ENCODE measurements at places on chromosomes 2 and 18.
A peak's percentile ranks its signal among the peaks of the same experiment; 100 is the strongest.

- DNase-seq, result no peak
Observed at GRCh38 chr2:21381421-21381820, 257.7 kb downstream of the TDRD15 start.

- no peak for DNase-seq
Observed at GRCh38 chr2:145304501-145304900, 784.6 kb upstream of the ZEB2 start.

GRCh38 chr2:56185582-56186046, 1.8 kb downstream of the CCDC85A start:
- DNase-seq, result no peak

GRCh38 chr2:3059141-3059925, 318.3 kb downstream of the EIPR1 start:
- no peak for DNase-seq

DNA sequence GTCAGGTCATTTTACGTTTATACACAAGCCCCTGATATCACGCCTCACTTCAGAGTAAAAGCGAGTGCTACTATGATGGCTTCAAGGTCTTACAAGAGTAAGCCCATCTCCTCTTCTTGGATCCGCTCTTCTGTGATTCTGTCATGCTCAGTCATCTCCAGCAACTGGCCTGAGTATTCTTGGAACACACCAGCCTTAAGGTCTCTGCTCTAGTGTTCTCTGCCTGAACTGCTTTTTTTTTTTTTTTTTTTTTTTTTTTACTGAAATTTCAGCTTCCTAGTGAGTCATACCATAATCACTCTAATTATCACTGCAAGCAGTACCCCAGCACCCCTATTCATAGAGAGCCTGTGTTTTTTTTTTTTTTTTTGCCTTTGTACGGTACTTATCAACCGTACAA, 1228.9 kb downstream of the CNTNAP5 start:
- DNase-seq, result no peak

DNA sequence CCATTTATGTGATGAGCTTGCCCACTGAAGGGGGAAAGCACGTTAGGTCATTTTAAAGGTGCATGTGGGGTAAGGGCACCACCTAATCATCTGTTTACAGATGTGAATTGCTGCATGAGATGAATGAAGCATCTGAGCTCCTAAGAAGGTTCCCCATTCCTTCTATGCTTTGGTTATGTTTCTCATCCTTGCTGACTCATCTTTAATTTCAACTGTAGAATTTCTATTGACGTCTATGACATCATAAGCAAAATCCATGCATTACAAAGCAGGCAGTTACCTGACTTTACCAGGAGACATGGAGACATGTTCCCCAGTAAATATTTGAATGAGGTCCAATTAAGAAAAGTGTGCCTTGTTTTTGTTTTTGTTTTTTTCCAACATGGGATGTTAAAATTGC, 2.8 kb downstream of the SNTG2 start:
- no peak for DNase-seq

- no peak for DNase-seq
Observed at GRCh38 chr2:105611811-105612424, 132.8 kb upstream of the NCK2 start.

DNA sequence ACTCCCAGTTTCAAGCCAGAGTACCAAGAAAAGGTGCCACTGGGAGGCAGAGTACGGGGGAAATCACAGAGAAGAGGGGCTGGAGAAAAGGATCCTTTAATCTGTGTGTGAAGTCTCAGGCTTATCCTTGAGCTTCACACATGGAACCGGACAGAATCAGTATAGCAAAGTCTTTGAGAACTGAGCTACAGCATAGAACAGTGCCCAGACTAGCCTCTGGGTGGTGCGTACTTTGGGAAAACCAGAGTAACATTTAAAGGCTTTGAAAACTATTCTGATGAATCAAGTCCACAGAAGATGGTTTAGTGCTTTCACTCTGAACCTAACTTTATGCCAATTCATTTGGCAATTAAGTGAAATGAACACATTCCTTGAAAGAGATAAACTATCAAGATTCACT, 83.1 kb downstream of the BABAM2 start:
- DNase-seq, result no peak

DNA sequence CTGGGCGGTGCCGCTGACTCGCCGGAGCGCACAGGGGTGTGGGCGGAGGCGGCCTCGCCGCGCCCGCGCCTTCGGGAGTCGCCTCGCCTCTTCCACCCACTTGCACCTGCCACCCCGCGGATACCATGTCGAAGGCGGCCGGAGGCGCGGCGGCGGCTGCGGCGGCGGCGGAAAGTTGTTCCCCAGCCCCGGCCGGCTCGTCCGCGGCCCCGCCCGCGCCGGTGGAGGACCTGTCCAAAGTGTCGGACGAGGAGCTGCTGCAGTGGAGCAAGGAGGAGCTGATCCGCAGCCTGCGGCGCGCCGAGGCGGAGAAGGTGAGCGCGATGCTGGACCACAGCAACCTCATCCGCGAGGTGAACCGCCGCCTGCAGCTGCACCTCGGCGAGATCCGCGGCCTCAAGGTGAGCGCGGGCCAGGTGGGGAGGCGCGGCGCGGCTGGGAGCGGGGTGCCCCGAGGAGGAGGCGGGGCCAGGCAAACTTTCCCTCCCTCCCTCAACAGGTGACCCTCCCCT, 766 bp downstream of the CCDC85A start:
- no peak for DNase-seq

GRCh38 chr2:169036736-169037440, 5.8 kb upstream of the ABCB11 start:
- DNase-seq, result peak; percentile 82

- no peak for DNase-seq
Observed at GRCh38 chr2:162090109-162090508, 16.1 kb upstream of the DPP4 start.

DNA sequence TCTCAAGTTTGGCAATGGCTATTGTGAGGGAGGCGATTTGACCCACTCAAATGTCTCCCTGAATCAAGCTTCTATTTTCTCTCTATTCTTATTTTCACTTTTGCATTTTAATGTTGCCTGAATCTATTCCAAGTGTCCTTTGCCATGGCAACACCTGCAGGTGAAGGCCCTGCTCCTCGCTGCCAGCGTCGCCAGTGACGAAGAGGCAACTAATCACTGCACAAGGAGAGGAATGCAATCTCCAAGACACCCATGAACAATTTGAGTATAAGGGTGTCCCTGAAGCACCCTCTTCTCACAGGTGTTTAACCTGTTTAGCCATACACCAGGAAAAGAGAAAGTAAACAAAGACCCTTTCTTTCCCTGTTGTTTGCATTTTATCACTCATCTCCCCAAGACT, 165.6 kb upstream of the VRK2 start:
- DNase-seq, result no peak

DNA sequence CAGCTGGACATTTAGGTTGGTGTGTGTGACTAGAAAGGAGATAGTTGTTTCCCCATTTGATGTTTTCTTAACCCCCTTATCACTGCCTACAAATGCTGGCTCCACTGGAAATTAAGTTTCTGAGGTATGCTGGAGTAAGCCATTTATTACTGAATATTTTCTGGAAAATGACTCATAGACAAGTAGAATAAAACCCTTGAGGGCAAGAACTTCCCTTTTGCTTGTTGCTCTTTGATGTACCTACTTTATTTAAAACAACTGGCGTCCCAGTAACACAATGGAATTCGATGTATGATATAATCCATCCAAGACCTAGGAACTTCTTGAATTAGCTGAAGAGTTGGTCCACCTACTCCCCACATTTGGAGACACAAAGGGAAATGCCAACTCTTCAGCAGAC, 33.3 kb upstream of the SESTD1 start:
- no peak for DNase-seq

- no peak for DNase-seq
Observed at GRCh38 chr2:54969940-54970338, 80.3 kb downstream of the RTN4 start.

GRCh38 chr18:3454365-3455089, 4.6 kb downstream of the TGIF1 start:
- DNase-seq, result peak; percentile 24

GRCh38 chr2:43346602-43347567, 120.5 kb upstream of the ZFP36L2 start:
- DNase-seq, result no peak

DNA sequence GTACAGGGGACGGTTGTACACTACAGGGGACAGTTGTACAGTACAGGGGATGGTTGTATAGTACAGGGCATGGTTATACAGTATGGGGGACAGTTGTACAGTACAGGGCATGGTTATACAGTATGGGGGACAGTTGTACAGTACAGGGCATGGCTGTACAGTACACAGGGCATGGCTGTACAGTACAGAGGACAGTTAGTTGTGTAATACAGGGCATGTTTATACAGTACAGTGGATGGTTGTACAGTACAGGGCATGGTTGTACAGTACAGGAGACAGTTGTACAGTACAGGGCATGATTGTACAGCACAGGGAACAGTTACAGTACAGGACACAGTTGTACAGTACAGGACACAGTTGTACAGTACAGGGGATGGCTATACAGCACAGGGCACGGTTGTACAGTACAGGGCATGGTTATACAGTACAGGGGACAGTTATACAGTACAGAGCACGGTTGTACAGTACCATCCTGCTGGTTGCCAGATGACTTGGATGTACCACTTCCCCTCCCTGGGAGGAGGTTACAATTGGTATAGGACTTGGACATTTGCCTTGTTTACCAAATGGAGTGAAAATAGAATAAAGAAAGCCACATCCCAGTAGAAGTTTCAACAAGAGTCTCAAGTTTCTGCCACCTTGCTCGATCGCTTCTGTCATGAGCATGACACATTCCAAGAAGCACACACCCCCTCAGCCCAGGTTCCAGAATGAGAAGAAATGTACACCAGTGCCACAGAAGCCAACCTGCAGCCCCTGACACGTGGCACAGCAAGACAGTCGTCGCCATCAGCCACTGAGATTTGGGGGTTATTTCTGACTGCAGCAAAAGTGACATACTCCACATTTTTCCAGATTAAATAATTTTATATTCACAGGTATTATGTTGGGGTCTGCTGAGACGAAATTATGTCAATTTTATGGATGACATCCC, 16.0 kb downstream of the CYRIA start:
- DNase-seq, result peak; percentile 26

DNA sequence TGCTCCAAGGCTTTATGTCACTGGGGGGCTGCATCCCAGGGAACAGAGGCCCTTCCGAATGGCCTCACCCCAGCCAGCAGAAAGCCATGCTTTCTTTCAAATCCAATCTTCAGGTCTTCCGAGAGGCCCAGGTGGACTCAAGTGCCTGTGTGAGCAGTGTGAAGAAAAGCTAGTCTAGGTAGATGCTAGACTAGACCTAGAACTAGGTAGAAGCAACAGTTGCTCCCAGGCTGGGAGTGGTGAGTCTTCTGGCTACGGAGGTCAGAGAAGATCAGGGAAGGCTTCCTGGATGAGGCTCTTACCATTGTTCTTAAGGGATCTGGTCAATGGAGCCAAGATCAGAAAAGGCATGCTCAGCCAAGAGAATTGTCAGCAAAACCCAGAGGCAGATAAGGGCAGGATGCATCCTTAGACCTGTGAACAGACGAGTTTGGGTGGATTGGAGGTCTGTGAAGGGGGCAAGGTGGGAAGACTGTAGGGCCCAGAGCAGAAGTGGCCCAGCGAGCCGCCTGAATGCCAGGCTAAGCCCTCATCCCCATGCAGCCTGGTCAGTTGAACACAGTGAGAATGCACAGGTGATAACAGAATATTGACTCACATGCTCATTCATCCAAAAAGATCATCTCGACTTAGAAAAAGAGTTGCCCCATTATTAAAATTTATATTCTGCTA, 110.8 kb downstream of the SMAD7 start:
- DNase-seq, result no peak

DNA sequence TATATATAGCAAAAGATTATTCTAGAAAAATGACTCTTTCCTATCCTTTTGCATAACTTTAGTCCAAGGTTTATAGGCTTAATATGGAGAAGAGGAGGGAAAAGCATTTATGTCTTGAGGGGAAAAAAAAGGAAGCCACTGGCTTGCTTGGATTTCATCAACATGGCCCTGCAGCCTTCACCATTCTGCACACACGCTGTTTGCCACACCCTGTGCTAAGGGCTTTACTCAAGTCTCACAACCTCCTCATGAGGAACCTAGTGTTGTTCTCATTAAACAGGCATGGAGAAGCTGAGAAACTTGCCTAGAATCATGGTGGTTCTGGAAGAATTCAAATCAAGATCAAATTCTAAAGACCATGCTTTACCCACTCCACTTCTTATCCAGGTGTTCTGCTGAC, 117.3 kb upstream of the TTC39C start:
- peak; percentile 48 for DNase-seq

DNA sequence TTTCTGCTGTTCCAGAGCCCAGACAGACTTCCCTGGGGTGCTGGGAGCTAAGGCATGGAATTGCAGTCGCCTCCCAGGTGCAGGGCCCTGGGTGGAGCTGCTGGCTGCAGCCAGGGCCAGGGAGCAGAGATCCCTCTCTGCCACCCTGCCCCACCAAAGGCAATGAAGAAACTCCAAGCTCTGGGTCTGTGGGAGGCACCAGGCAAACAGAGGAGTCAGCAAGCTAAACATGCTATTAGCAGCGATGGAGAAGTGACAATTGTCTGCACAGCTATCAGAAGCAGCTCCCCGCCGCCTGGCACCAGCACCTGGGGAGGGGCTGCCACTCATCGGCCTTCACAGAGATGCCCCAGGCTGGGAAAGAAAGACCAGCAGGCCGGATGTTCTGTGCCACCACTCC, 28.0 kb upstream of the COX5B start:
- DNase-seq, result no peak

DNA sequence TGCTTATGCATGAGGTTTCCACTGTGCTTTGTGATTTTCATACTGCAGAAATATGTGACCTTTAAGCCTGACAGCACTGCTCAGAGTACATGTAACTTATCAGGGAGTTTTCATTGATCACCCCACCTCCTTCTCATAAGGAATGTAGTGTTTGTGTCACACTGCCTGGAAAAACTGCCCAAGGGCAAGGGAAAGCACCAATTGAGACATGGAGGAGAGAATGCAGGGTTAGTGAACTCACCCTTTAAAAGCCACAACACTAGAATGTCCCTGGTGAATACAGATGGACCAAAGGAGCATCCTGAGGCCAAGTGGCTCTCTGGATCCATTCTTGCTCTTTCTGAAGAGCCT, 147.2 kb upstream of the SPATS2L start:
- no peak for DNase-seq

GRCh38 chr2:62303788-62304187, 107.9 kb downstream of the B3GNT2 start:
- peak; percentile 61 for DNase-seq

DNA sequence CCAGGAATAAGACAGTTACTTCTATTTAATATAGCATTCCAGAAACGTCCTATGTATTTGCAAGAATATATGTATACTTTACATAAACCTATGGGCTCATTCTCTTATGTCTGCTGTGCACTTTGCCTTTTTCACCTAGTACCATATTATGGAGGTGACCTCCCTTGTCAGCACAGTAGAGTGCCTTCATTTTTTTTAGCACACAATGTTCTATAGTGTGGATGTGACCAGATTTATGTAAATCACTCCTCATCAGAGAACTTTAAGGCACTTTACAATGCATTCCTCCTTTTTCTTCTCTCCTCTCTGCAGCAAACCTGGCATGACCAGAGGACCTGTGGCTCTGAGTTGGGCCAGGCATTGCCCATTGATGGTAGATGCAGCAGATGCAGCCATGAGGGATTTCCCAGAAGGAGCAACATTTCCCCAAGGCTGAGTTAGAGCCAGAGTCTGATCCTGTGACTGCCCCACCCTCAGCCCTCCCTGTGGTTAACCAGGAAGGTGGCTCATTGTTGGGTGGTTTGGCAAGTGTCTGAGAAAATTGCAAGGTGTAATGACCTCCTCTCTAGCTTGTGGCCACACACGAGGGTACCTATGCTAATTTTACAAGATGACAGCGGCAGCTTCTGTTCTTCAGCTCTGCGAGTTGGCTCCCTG, 76.5 kb upstream of the DLX2 start:
- DNase-seq, result no peak

- DNase-seq, result no peak
Observed at GRCh38 chr2:63249161-63249560, 198.5 kb downstream of the OTX1 start.

GRCh38 chr2:226300196-226300886, 499.3 kb downstream of the IRS1 start:
- peak; percentile 52 for DNase-seq

Measured in MV-4-11 (cell line).